Activated CD4-positive, CD25-positive, alpha-beta regulatory T cell treated with anti-CD3 and anti-CD28 coated beads, Interleukin-2, amount 50 U/mL, for 24 hours (primary cell): ENCODE measurements at places on chromosomes 1 and 21.

DNA sequence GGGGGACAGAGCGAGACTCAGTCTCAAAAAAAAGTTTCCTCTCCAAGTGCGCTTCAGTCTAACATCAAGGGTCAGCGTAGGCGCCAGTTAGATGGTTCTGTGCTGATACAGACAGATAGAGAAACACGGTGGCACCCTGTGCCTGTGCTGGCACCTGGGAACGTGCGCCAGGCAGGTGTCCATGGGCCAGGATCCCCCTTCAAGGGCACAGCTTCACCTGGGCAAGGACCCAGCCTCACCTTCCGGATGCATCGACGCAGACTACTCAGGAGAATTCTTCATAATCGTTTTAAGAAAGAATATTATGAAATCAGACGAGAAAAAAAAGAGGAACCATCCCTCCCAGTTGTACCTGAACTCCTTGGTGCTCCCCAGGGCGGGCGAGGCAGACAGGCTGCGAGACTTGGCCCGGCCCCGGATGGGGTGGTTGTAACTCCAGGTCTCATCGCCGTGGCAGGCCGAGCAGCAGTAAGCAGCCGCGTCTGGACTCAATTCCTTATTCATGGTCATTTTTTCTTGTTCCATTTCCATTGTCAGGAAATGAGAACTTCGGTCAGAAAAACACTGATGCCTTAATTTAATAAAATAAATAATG, 13.3 kb downstream of the NADK start:
- ATAC-seq, result no peak

- no peak for ATAC-seq
Measured at GRCh38 chr1:29677028-29678024, 441.0 kb downstream of the PTPRU start.

DNA sequence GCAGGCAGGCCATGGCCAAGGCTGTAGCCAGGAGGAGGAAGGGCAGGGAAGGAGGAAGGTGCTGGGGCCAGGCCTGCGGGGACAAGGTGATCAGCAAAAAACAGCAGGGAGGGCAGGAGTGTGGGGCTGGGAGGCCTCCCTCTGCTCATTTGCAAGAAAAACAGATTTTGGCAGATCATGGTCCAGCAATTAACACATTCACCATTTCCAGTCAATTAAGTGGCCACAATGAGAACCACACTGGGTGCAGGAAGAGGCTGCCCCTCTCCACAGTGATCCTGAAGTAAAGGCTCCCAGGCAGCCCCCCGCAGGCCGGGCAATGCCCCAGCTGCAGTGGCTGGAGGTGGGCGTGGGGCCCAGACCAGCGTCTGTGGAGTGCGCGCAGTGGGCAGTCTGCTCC, 54.6 kb downstream of the DMRTB1 start:
- ATAC-seq, result no peak

- ATAC-seq, result no peak
Measured at GRCh38 chr1:81174052-81174451, 626.7 kb upstream of the ADGRL2 start.

GRCh38 chr1:8674912-8675311, 142.5 kb downstream of the RERE start:
- ATAC-seq, result no peak

DNA sequence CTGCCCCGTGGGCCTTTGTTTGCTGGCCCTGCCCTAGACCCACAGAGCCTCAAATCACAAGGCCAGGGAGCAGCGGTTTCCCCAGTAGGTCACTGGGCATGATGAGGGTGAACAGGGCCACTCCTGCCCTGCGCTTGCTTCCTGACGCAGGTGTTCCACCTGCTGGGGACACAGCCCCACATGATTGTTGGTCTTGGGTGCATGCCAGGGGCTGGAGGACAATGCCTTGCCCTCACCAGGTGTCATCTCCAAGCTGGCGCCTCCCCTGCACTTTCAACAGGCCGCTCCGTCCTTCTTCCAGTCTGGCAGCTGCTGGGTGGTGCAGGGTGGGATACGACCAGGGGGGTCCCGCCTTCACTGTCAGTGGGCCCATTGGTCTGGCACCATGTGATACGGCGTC, 24.3 kb downstream of the IL10RB start:
- no peak for ATAC-seq

DNA sequence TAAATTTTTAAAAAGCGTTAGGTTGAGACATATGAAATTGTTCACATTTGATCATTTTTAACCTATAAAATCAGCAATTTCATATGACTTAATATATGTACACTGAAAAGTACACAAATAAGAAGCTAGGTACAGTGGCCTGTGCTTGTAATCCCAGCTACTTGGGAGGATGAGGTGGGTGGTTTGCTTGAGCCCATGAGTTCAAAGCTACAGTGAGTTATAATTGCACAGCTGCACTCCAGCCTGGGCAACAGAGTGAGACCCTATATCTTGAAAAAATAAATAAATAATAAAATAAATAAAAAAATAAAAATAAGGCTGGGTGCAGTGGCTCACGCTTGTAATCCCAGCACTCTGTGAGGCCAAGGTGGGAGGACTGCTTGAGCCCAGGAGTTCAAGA, 5.2 kb upstream of the EPB41 start:
- ATAC-seq, result no peak
